MCF 10A (cell line): ENCODE measurements at places on chromosomes 16 and 17.

DNA sequence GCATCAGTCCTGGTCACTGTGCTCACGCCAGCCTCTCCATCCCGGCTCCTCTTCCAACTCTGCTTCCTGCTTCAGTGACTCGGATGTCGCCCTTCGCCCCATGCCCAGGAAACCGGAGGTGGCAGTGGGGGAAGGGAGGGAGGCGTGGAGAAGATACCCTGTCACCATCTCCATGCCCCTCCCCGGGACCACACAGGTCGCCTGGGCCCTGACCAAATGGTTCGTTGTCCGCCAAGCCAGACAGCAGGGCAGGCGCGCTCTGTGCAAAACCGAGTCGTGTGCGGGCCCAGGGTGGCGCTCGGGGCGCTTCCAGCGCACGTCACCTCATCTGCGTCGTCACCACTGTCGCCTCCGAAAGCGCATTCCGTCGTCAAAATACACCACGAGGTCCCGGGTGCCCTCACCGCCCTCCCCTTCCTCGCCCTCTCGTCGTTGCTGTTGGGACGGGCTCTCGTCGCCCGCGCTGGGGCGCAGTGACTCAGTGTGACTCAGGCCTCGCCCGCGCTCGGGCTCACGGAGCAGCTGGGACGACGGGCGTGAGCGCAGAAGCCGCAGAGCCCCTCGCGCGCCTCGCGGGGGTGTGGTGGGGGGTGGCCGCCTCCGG lies 39.2 kb downstream of the ZNF778 start:
- DNase-seq = no peak

GRCh38 chr16:84183911-84184591 lies 2.8 kb downstream of the TAF1C start:
- no peak for DNase-seq

DNA sequence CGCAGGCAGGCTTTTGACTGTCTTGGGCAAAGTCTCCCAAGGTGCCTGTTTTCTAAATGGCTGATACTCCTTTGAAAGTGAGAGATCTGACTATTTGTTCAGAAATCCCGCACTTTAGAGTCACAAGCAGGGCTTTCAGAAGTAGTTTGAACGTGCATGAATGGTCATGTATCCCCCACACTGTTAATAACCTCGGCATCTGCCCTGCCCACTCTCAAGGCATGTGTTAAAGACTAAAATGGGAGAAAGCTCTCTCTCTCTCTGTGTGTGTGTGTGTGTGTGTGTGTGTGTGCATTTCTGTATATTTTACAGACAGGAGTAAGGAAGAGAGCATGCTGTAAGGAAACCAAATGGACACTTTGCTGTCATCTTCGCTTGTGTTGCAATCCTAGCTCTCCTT lies 163.7 kb downstream of the MAF start:
- no peak for DNase-seq

DNA sequence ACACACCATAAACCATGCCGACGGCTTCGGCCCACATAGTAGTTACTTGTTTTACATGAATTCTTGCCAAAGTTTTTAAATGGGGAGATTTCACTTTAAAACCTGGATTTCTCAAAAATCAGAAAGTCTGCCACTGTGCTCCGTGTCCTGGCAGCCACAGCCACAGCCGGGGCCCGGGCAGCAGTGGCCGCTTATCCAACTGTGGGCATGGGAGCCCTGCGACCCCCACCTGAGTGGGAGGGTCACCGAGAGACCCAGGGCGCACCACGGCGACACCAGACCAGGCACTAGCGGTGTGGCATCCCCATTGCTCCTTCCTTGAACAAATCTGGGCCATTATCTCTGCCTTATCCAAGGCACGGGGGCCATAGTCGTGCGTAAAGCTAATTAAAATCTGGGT lies 30.0 kb downstream of the ZNF469 start:
- DNase-seq = no peak

- DNase-seq = no peak
Observed at GRCh38 chr17:36768394-36768793, 167.0 kb downstream of the MRM1 start.

DNA sequence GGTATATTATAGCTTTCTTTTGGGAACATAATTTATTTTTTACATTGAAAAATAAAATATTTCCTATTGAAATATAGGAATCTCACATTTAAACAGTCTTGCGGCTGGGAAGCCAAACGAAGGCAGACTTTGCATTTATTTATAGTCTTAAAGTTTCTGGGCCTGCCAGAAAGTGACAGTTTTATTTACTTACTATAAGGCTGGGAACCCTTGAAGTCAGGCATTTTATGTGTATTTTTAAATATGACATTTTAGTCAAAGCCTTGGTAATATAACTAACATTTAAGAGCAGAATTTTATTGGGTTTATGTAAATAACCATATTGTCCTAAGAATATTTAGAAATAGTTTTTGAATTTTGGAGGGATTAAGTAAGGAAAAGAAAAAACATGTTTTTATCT lies 97.5 kb downstream of the TANGO6 start:
- DNase-seq = no peak

DNA sequence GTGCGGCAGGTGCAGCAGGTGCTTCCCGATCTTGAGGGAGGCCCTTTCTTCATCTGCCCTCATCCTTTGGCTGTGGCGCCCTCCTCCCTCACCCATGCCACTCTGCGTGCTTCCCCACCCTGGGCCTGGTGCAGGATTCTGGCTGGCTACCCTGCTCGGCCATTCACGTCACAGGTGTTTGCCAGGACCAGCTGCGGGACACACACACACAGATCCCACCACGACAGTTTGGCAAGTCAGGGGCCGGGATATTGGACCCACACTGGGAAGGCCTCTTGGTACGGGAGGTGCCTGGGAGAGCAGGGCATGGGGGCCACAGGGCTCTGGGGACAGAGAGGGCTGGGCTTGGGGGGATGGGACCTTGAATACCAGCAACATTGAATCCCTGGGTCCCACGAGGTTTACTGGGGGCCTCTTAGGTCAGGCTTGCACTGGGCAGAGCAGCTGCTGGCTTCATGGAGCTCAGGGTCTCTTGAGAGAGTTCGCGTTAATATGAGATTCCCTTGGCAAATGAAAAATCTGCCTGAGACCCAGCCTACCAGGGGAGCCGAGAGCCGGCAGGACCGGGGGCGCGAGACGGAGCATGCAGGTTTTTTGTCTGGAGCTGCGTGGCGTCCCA lies 15.1 kb downstream of the ADCY7 start:
- no peak for DNase-seq

- peak; percentile 73 for DNase-seq
Observed at GRCh38 chr17:64084086-64084939, 45.6 kb downstream of the ERN1 start.

DNA sequence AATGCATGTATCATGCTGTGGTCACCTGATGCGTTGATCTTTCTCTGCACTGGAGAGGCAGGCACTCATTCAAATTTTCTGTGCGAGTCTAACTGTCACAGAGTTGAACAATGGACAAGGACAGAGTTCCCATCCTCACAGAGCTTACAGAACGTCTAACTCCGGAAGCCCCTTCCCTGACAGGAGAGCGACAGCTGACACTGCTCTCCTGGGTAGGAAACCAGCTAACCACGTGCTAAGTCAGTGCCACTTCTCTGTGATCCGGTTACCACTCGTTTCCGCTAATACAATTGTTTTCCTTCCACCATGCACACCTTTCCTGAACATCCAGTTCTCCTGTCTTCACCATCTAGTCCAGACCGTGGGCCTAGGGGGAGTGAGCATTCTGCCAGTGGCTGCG lies 11.3 kb downstream of the KLHDC4 start:
- DNase-seq = no peak

DNA sequence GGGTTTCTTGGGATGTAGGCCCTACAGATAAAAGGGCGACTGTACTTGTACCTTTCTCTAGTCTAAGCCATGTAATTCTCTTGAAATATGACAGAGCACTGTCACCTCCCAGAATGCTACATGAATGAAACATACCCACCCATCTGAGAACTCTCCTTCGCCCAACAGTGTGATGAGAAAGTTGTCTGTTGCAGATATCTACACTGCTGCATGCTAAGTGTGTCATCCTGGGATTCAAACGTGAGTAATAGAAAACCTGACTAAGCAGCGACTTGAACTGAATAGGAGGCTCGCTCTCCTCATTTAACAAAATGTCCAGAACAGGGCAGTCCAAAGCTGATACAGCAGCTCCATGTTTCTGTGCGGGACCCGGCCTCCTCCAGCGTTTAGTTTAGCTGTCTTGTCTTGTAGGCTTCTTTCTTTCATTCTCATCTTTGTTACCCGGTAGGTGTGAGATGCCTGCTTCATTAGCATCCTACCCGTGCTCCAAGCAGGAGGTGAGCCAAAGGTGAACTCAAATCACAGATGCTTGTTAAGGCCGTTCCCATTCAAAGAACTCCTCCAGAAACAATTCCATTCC lies 211.9 kb downstream of the PRKCA start:
- no peak for DNase-seq

DNA sequence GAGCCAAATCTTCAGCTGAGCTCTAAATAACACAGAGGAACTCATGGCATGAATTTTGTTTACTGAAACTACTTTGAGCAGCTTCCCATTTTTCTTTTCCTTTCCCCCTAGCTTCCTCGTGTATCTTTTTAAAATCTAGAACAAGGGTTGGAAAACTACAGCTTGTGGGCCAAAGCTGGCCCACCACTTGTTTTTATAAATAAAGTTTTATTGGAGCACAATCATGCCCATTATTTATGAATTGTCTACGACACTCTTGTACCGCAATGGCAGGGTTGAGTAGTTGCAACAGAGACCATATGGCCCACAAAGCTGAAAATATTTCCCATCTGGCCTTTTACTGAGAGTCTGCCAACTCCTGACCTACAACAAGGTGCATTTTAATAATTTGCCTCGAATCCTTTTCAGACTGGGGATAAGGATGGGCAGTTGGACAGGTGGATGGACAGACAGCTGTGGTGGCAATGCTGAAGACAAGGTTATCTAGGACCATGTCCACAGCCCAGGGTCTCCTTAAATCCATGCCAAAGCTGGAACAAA lies 87.7 kb downstream of the RMI2 start:
- DNase-seq = no peak

DNA sequence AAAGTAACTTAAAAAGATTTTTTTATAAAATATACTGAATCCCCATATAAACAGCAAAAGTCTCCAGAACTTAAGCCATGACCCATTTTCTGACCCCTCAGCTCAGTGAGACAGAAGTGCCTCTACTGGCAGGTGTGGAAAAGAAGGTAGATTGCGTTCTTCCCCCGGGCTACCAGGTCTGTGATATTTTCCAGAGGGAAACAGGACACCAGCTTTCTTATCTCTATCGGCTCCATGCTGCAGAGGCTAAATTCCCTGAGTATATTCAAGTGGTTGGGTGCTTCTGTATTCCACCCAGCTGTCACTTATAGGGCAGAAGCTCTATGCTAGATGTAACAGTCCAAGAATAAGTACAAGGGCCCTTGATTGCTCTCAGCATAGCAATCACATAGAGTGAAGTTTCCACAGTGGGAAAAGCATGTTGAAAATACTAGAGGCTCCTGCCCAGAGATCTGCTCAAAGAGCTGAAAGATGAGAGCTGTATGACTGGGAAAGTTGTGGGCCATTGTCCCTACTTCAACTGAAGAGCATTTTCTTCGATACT lies 687.3 kb downstream of the CDH11 start:
- no peak for DNase-seq

DNA sequence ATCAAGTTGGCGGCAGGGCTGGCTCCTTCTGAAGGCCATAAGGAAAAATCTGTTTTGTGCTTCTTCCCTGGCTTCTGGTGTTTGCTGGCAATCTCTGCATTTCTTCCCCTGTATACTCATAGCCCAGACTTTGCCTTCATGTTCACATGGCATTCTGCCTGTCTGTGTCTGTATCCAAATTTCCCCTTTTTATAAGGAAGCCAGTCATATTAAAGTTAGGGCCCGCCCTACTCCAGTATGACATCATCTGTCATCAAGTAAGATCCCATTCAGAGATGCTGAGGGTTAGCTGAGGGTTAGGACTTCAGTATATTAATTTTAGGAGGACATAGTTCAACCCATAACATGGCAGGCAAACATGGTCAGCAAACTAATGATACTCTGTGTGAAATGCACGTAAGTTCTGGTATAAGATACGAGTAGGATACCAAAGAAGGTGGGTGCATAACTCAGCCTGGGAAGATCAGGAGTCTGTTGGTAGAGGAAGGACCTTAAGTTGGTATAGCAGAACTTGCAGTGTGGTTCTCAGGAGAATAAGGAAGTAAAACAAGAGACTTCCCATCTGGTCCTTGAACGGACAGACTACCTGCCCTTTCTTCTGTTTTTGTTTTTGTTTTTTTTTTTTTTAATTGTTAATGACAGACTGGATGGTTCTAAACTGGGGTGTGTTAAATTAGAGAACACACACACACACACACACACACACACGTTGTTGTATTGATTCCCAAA lies 13.9 kb downstream of the MAP2K6 start:
- no peak for DNase-seq

DNA sequence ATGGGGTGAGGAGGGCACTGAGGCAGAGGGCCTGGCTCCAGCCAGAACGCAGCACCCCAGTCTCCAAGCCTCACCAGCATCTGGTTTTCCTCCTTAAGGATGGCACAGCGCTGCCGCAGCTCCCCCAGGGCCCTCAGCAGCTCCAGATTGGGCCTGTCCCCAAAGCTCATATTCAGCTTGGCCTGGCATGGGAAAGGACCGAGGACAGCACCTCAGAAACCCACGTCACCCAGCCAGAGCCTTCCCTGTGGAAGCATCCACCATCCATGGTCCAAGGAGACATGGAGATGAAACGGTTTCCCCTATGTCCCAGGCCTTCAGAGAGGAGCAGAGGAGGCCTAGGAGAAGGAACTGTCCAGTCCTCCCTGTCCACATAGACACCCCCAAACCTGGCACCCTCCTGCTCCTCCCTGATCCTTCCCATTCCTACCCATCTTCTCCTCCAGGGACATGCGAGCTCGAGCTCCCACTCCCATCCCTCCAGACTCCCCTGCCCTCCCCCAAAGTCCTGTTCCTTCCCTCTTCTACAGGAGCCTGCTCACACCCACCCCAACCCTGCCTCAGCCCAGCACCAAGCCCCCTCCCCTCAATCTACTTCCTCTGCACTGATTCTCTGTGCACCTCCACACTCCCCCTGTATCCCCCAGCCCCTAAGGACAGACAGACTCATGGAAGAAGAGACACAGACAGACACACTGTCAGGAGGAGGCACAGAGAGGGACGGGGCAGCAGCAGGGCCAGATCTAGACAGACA lies 1.8 kb downstream of the TSPOAP1 start:
- DNase-seq = no peak

GRCh38 chr17:46869296-46869695 lies 17.9 kb downstream of the WNT9B start:
- DNase-seq = no peak

- no peak for DNase-seq
Observed at GRCh38 chr16:28524681-28525171, 14.0 kb downstream of the NUPR1 start.

DNA sequence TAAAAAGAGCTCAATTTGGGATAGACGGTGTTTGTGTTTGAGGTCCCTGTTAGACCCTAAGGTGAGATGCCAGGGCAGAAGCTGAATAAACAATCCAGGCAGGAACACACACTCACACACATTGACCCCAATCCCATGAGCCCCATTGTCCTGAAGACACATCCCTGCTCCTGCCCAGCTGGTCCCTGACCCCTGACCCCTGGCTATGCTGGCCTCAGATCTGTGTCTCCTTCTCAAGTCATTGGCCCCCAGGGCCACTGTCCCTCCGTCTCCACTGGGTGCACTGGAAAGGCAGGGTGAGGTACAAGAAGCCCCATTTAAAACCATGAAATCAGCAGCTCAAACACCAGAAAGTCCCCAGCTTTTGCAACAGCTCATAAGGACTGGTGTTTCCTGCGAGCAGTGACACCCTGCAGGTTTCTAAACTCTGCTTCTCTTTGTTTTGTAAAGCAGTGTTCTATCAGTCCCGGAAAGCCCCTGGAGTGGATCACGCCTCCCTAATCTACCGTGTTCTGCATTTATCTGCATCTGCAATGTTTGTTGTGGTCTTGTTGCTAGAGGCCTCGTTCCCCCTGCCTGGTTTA lies 18.0 kb upstream of the ASGR2 start:
- no peak for DNase-seq
